ENCODE measurements at places on chromosomes 7 and 10. TPM values are rescaled to one million over a fixed set of nuclear protein-coding genes. Genes with fewer than 3 reads are reported as not detected.

CRHR2 gene
- 1.4 TPM for polyA plus RNA-seq

WDR11 gene
- polyA plus RNA-seq = 19.7 TPM

HABP2 gene
- not detected for polyA plus RNA-seq

CAMK1D gene
- 4.6 TPM for polyA plus RNA-seq

C7orf57 gene
- 1.7 TPM for polyA plus RNA-seq

KIAA1549 gene
- polyA plus RNA-seq = 3.6 TPM

ASAH2 gene
- 0.92 TPM for polyA plus RNA-seq

ATP5MK gene
- polyA plus RNA-seq = 1,139 TPM

LIPM gene
- not detected for polyA plus RNA-seq

ARHGAP22 gene
- 5.5 TPM for polyA plus RNA-seq

TET1 gene
- polyA plus RNA-seq = 37.2 TPM

IDI2 gene
- polyA plus RNA-seq = not detected

MNX1 gene
- polyA plus RNA-seq = 0.14 TPM

MINDY4 gene
- 1.3 TPM for polyA plus RNA-seq

NKX6-2 gene
- polyA plus RNA-seq = 10.9 TPM

BRAT1 gene
- polyA plus RNA-seq = 29.8 TPM

MINPP1 gene
- polyA plus RNA-seq = 27.0 TPM

CPEB3 gene
- 0.82 TPM for polyA plus RNA-seq

NT5C3A gene
- 45.8 TPM for polyA plus RNA-seq

Data from GM23338 (cell line).